ENCODE measurements at places on chromosomes 11 and 22.

- ATAC-seq: no peak
Observed at GRCh38 chr11:126588630-126589491, 233.4 kb downstream of the ST3GAL4 start.

- ATAC-seq: no peak
Observed at GRCh38 chr22:48695251-48695650, 1132.4 kb downstream of the BRD1 start.

- ATAC-seq: no peak
Observed at GRCh38 chr11:34595391-34595790, 25.5 kb upstream of the EHF start.

DNA sequence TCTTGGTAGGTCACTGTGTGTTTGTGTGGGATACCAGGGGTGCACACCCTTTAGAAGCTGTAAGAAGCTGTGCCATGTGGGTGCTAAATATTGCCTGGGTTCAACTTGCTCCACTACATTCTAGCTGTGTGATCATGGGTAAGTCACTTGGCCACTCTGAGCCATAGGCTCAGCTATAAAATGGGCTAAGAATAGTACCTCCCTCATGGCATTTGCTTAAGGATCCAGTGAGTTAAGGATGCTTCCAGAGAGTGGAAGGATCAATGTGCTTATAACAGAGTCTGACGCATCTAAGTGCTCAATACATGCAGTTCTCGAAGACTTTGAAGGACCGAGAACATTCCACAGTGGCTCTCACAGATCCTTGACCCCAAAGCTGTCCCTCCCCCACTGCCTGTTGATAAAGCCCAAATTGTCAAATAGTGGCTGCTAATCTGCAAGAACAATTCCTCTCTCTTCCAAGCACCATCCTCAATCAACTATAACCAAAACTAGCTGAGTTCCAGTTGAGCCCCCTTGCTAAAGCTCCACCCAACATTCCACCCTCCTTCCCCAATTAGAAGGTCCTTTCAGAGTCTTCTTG, 13.2 kb upstream of the TMPRSS6 start:
- ATAC-seq: no peak

DNA sequence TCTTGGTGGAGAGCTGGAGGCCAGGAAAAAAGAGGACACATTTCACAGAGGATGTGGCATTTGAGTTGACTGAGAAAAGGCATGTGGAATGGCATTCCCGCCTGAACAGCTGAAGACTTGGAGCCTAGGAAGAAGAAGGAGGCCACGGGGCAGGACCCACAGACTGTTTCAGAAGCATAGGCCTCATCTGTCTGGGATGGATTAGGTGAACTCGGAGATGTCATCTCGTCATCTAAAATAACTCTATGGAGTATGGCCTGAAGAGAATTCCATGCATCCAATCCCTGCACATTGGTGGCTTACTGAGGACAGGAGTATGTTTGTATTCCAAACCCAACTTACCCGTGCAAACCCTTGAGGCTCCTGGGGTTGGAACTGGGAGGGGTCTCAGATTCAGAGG, 16.4 kb downstream of the SPATA19 start:
- no peak for ATAC-seq

GRCh38 chr11:105049481-105049880, 4.3 kb upstream of the CARD16 start:
- ATAC-seq: no peak

DNA sequence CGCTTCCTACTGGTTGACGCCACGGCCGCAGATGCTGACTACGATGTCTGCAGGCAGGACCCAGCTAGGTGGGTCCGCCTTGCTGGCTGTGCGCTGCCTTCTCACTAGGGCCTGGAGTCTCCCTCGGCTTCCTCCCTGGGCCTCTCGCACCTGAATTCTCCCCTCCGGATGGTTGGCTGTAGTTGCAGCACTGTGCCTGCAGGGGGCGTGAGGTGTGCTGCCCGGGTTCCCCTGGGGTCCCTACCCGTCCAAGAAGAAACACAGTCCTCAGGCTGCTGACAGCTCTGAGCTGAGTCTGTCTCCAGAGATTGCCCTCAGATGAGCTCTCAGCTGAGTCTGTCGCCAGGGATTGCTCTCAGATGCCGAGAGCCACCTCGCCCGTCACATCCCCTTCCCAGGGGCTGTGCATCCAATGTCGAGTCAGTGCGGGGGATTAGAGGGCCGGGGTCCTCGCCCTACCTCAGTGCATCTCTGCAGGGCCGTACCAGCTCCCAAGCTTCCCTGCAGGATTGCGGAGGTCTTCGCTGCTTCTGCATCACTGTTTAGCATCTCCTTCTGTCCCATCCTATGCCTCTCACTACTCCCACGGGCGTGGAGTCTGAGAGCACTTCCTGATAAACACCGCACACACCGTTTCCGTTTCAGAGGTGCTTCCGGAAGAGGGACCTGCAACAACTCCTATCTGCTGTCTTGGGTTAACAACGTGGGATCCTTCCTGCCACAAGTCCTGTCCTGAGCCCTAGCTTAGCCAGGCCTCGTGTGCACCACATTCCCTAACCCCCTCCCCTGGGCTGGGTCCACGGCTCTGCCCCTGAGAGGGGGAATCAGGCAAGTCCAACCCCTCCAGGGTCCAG, 196.9 kb downstream of the CSNK2A3 start:
- ATAC-seq: peak; percentile 59

DNA sequence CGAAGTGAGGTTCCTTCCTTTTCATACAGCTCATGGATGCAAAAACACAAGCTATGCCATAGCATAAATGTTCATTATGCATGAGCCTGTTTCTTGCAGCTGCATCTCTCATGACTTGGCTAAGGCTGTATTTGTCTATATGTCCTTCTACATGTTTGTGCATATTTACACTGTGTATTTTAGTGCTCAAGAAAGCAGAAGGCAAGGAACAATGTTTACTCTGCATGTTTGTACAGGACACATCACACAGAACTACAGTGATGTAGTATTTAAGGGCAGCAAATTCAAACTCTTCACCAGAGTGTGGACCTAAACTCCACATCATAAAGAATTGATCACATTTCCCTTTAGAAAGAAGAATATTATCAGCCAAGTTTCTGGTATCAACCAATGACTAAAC, 170.3 kb downstream of the CADM1 start:
- no peak for ATAC-seq

DNA sequence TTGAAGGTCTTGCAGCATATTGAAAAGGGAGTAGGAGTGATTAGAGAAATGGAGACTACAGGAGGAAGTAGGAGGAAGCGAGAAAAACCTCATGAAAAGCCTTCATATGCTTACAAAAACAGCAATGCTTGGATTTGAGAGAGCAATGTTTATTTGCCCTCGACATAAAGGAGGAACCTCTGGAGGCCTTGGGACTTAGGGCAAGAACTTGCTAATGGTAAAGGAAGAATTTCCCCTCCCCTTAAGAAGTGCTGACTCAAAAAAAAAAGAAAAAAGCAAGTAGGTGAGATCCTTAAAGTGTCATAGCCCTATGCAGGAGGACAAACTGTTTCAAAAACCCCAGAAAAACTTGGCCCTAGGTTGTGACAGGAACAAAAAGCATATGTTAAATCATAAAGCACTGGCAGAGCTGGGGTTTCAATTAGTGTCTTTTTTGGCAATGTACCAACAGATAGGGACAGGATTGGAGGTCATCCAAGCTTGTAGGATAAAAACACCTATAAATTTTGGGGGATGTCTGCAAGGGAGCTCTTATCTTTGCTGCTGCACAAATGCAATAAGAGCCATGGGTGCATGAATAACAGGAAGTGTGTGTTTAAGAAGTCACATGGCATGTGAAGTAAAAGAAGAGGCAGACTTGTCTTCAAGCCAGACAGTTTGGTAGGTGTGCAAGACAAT, 4.9 kb downstream of the GLYAT start:
- ATAC-seq: no peak

DNA sequence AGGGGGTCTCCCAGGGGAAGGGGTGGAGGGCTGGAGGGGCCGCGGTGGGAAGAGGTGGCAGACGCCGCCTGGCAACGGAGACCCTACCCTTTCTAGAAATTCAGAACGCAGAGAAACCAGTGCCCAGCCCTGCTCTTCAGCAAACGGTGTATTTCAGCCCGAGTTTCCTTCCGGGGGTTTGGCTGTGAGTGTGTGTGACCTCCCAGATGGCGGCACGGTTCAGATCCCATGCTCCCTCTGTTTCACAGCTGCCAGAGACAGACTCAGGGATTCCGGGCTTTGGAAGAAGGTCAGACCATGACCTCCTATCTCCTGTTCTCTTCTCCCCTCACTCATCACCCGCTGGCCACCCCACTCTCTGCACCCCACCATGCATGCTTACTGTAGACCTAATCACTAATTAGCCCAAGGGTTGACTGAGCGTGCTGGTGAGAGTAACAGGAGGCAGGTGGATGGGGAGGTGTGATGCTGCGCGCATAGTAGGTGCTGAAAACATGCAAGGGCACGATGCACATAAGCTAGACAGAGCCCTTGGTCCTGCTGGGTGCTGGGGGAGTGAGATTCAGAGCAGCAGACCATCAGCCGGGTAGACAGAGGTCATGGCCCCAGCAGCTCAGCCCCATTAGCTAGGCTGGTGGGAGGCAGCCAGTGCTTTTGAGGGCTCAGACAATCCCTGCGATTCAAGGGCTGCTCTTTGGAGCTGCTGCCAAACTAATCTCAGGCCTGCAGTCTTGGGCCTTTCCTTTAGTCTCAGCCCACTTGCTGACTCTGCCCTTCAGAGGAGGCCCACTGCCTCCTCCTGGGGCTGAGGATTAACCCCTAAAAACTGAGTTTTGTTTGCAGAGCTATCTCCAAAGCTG, 256.5 kb upstream of the CADM1 start:
- ATAC-seq: no peak

- no peak for ATAC-seq
Observed at GRCh38 chr22:43002202-43002586, 12.8 kb downstream of the PACSIN2 start.

DNA sequence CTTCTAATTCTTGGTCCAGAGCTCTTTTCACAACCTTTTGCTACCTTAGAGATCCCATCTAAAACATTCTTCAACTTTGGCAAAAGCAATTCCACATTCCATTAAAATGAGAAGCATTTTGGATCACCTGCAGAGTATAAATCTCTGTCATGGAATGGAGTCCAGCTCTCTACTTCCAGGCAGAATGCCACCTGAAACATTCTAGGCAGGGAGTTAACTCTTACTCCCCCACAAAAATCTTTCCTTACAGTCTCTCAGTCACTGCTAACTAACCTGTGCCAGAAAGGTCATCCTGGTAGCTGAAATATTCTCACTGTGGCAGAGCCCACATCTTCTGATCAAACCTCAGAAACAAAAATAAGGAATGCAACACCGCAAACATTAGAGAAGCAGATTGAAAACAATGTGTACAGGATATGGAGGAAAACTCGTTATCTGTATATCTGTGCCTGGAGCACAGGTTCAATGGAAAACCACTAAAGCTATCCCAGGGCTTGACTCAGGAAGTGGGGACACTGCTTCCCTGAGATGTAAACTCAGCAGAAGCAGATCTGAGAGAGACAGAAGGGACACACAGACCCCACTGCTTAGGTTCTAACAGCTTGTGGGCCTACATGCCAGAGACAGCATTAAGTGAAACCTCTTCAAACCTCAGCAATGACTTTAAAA, 78.9 kb downstream of the KCNC1 start:
- no peak for ATAC-seq

GRCh38 chr11:17267576-17267975, 9.0 kb upstream of the NUCB2 start:
- ATAC-seq: no peak

GRCh38 chr11:128490092-128490491, 97.3 kb downstream of the ETS1 start:
- no peak for ATAC-seq

GRCh38 chr11:19344661-19345518, 104.1 kb upstream of the E2F8 start:
- peak; percentile 10 for ATAC-seq

- no peak for ATAC-seq
Observed at GRCh38 chr11:69915151-69915500, 95.9 kb upstream of the FGF3 start.

DNA sequence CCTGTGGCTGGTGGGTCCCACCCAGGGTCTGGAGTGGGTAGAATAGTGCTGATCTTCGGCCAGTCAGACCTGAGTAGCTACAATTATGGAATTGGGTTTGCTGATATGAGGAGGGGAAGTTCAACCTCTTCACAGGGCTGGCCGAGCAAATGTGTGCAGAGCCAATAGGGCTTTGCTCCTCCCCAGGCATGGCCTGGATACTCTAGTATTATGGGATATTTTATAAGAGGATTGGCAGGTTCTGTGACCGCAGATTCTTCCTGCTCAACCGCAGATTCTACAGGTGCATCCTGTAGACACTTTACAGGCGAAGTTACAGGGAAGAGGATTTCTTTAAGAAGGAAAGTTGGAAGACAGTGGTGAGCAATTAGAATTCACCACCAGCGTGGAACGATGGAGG, 44.3 kb downstream of the TBC1D22A start:
- ATAC-seq: no peak

DNA sequence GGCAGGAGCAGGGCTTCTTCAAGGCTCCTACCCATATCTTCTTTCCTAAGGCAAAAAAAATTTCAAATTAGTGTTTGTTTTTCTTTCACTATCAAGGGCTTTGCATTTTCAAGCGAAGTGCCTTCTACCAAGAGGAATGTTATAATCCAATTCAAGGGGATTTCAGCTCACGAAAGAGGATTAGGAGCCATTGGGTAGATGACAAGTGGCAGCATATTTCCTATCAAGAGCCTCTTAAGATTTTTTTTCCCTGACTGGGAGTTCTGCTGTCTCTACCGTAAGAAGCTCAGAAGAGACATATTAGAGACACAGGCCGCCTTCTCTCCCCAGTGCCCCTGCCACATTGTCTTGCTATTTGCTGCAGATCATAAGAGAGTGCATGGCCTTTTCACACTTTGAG, 55.9 kb upstream of the BMAL1 start:
- ATAC-seq: no peak

DNA sequence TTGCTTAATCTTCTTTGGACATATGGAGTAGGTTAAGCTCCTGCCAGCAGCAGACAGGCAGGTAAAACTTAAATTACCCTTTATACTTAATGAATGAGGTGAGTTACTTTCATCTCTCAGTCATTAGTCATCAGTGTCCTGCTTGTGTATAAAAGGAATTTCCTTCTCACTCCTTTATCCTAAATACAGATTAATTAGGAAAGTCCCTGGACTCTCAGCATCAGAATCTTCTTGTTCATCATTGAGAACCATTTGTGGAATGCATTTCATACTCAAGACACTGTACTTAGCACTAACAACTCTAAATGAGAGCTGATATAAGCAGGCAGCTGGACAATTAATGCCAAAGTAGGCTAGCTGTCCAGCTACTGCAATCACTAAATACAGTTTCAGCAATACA, 630.4 kb downstream of the METTL15 start:
- no peak for ATAC-seq

- ATAC-seq: peak; percentile 83
Observed at GRCh38 chr11:113376156-113376555, 11.4 kb upstream of the ANKK1 start.

- ATAC-seq: no peak
Observed at GRCh38 chr22:38164551-38164918, 17.1 kb downstream of the PLA2G6 start.

- ATAC-seq: no peak
Observed at GRCh38 chr11:37812281-37812880, 1214.3 kb upstream of the RAG2 start.

- ATAC-seq: no peak
Observed at GRCh38 chr11:104142698-104143097, 21.2 kb downstream of the PDGFD start.
